Fibroblast of mammary gland (primary cell): ENCODE measurements at places on chromosomes 1 and 21.

DNA sequence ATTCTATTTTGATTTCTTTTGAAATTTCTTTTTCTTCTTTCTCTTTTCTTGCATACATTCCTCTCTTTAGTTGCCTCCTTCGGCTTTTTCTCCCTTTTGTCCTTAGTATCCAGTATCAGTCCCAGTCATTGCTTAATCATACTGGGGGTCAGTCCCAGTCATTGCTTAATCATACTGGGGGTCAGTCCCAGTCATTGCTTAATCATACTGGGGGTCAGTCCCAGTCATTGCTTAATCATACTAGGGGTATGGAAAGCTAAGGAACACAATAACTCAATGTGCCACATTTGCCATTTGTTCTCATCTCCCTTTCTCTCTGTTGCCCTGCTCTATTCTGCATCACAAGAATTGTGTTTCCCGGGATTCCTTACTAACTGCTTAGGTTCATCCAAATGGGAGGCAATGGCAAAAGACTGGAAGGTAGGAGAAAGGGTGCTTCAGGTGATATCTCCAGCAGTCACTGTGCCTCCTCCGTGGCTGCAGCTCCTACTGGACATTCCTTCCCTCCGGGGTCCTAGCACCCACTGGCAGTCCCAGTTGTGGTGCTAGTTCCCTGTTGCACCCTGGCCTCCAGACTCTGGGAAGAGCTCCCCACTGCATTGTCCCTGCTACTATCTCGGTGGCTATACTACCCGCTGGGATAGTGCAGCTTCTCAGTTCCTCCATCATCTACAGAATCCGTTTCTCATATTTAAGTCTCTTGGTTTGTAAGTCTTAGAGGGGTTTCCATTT lies 32.6 kb upstream of the LAMC1 start:
- peak; percentile 88 for DNase-seq

GRCh38 chr1:9891207-9891606 lies 18.9 kb downstream of the CTNNBIP1 start:
- peak; percentile 33 for DNase-seq

DNA sequence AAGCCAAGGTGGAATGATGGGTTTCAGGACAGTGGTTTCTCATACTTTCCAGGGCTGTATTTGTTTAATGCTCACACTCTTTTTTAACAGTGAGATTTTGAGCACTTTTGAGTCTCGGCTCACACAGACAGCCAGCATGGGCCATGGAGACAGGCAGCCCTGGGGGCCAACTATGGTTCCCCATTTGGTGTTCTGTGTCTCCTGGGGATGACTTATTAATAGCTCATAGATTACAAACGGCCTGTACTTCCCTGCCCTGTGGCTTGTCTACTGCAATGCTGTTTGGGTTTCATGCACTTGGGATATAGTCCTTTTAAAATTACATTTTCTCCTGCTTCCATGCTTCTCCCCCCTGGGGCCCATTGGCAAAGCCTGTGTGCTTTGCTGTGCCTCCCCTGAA lies 178.3 kb downstream of the KCNJ6 start:
- DNase-seq = no peak

DNA sequence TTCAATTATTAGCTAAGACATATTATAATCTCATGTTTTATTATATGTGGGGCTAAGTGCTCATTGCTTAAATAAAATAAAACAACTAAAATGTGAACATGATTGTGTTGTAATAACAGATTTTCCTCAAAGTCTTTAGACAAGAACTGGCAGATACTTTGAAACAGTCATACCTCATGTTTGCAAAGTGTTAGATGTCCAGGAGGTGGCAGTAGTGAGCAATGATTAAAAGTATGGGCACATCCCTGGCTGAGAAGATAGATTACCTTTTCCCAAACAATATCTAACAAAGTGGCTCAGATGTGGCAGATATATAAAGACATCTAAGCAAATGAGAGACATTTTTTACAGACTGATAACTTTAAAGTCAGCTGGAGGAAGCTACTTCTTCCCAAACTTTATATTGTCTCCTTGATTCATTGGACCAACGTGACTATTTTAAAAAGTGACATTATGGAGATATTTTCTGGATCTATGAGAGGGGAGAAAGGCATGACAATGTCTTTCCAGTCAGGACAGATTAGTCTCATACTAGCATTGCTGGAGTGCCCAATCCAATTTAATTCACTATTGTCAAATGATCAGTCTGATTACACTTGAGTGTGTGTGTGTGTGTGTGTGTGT lies 269.8 kb downstream of the S1PR1 start:
- DNase-seq = peak; percentile 51

DNA sequence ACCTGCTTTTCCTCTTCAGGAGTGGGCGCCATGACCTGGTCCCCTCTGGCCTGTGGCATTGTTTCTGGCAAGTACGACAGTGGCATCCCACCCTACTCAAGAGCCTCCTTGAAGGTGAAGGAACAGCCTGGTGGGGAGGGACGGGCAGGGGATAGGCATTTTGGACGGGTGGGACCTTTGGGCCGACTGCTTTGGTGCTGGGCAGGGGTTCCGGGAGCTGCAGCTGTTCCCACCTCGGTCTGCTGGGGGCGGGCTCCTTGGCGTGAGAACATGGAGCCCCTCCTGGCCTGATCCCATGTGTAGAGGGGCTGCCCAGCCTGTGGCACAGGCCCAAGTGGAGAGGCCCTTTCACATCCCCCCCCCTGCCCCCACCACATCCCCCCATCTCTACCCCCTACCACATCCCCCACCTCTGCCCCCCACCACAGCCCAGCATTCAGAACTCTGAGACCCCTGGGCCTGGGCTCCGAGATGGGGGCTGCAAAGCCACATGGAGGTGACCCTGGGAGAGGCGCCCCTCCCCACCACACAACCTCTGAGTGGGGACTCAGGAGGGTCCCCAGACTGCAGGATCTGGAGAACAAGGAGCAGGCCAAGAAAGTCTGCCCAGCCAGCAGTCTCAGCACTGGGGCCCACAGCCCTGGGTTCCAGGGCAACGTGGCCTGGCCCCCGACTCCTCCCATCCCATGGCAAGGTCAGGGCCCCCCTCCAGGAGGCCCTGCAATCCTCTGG lies 50.0 kb downstream of the KCNAB2 start:
- no peak for DNase-seq

GRCh38 chr1:69589799-69590198 lies 22.1 kb downstream of the LRRC7 start:
- no peak for DNase-seq

DNA sequence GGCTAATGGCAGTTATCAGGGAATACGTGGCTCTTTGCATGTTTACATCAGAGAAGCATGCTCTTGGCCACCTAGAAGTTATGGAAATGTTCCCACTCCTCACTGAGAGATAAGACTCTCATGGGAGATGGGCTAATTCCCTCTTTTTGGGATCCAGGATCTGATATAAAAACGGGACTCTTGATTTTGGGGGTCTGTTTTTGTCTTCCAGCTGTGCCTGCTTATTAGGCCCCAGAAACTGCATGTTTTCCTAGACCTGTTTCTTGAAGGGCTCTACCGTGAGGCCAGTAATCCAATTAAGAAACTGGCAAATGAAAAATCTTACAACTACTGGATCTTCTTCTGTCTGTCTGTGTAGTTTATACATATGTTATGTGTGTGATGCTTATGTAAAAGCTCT lies 47.0 kb upstream of the PTCH2 start:
- DNase-seq = no peak

- DNase-seq = peak; percentile 93
These were observed 448.0 kb downstream of the KCNT2 start for GRCh38 chr1:196160066-196160795.

DNA sequence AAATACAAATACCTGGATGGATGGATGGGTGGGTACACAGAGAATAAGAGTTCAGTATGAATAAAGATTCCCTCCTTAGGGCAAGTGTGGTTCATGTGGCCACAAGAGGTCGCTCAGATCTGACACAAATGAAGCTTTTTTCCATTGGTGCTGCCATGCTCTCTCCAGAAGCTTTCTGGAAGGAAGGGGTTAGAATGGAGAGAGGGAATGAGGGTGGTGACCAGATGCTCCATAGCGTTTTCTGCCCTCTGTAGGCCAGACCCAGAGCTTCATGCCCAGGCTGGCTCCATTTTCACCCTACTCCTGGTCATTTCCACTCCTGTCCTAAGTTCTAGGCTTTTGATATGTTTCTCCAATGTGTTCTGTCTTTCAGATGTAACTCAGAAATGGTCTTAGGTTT lies 3.3 kb upstream of the FCRL6 start:
- DNase-seq = peak; percentile 92

GRCh38 chr1:209268479-209268878 lies 315.0 kb upstream of the CAMK1G start:
- no peak for DNase-seq

- peak; percentile 41 for DNase-seq
These were observed 13.5 kb downstream of the ESPN start for GRCh38 chr1:6438047-6438525.

DNA sequence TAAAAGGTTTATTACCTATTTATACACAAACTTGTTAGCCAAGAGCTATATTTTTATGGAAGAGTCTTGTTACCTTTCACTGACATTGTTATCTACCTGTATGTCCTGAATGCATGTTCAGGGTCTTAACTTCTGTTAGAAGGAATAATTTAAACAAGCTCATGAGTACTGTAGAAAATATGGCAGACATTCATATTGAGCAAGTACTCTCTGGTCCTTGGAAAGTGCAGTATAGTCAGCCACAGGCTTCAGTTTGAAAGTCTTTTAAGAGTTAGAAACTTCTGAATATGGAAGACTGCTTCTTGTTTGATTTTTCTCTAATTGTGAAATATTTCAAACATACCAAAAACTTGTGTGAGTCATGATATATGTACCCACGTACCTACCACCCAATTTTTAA lies 16.6 kb downstream of the DIP2A start:
- DNase-seq = no peak

GRCh38 chr1:108505763-108506070 lies 54.2 kb upstream of the EEIG2 start:
- DNase-seq = no peak

- peak; percentile 48 for DNase-seq
These were observed 3.6 kb downstream of the INTS11 start for GRCh38 chr1:1320666-1321448.

DNA sequence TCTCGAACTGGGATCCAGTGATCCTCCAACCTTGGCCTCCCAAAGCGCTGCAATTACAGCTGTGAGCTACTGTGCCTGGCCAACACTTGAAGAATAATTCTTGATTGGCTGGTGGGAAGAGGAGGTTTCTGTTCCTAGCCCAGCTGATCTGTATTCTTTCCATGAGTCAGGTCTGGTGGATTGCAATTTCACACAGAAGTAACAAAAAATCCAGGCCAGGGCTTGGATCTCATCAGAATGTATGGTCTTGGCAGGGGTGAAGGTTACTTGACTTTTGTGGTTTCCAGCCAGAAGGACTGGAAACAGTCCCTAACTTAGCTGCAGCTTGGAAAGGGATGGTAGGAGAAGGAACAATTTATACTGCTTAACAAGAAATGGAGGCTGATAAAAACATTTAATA lies 5.1 kb upstream of the HP1BP3 start:
- DNase-seq = peak; percentile 94

GRCh38 chr1:2019172-2019543 lies at the start of gene GABRD:
TSS of gene GABRD (plus strand) at chr1:2019345. CDS start at chr1:2019424, 79 bp downstream.
- no peak for DNase-seq

DNA sequence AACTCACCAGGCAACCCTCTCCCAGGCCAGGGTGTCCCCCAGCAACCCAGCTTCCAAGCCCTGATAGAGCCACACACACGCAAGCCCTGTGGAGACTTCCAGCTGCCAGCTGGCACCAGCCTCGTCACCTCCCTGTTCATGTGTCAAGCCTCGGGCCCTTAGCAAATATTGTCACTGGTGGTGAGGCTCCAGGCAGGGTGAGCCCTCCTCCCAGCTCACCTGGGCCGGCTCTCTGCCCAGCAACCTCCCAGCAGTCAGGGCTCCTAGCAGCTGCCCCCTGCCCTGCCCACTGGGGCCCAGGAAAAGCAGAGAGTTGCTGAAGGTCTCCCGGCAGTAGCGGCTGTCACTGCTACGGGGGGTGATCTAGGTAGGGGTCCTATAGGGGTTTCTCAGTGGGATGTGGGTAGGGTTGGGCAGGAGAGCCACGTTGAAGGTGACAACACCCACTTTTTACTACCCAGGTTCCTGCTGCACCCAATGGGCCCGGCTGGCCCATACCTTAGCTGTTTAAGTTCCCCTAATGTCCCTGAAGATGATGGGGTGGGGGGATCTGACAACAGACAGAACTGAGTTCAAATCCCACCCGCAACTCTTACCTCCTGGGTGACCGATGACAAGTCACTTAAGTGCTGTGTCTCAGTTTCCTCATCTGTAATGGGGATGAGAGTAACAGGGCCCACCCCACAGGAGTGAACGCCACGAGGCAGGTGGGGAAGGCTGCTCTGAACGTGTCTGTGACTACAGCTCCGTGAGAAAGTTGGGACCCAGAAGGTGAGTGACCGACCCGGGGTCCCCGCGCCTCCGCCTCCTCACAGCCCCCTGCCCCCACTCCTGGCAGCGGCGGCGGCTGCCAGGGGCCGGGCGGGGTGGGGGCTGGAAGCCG lies 678 bp downstream of the TTC39A start:
- DNase-seq = no peak

DNA sequence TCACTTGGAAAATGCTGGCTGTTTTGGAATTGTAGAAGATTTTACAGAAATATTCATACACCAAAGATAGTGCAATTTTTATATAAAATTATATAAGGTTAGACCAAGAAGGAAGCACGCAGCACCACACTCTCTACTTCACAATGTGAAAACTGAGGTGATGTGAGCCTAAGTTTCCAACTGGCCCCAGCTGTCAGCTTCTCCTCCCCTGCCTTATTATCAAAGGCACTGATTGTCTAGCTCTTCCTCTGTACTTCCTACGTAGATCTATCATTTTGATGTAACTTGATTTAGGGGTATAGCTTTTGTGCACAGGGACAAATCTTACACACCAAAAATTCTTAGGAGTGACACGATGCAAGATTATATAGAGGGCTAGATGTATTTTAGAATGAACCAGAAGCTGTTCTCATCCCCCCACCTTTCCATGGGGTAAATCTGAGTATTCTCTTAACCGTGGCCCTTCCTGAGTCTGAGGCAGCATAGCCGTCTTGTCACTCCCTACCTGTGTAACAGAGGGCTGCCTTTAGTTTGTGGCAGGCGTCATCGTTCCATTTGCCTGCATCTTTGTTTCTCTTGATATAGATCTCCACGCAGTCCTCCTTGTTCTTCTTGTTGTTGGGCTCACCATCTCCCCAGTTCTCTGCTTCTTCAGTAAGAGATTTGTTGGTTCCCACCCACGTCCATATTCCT lies 3.4 kb downstream of the SELL start:
- no peak for DNase-seq
